ENCODE measurements at places on chromosomes 1 and 21. TPM values are rescaled to one million over a fixed set of nuclear protein-coding genes. Genes with fewer than 3 reads are reported as not detected.

The PPFIA4 gene
- 8.2 TPM for total RNA-seq

The DPT gene
- total RNA-seq: not detected

DNA sequence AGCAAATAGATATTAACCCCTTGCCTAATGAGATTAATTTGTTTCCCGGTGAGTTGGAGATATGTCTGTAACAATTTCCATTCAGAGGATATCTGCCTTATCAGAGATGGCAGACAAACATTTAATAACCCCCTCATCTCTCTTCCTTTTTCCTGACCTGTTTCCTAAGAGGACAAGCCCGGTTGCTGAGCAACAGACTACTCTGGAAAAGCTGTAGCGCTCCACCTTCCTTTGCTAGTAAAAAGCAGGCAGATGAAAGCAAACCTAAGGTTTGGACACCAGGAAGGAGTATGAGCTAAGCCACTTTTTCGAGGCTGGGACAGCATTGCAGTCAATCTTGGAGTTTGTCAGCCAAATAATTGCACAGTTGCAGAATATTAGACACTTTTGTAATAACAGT lies 82.4 kb downstream of the RGS21 start:
- DNase-seq: no peak

DNA sequence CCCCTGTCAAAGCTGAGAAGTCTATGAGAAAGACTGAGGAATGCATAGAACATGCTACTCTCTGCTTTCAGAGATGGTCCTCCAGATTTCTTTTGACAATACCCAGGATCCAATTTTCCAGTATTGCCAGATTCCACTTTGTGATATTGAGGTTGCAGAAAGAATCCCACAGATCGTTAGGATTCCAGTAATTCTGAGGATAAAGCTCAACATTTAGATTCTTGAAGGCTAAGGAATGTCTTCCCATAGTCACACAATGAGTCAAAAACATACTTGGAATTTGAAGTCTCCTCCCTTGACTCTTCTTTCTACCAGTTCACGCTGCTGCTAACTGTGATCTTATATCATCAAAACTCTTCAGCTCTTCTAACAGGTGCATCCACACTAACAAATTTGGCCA lies 57.1 kb downstream of the TNFSF18 start:
- DNase-seq: no peak

- no peak for DNase-seq
Observed at GRCh38 chr1:71843012-71843411, 439.3 kb downstream of the NEGR1 start.

DNA sequence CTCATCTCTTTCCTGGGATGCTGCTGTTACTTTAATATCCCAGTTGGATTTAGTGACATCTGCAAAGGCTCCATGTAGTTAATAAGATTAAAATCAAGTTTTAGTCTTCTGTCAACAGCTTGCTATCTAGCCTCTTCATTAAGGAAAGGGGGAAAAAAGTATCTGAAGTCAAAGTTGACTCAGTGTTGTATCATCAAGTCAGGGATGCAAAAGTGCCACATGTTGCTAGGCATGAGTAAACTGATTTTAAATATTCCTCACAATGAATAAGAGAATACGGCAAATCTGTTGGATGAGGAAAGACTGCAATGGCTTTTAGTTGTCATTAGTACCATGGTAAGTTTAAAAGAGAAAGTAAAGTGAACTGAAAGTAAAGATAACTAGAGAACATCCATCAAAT lies 383.2 kb upstream of the ZRANB2 start:
- peak; percentile 0 for DNase-seq

The FDPS gene
- 180 TPM for total RNA-seq

GRCh38 chr1:201108614-201109013 lies 3.6 kb downstream of the CACNA1S start:
- no peak for DNase-seq

DNA sequence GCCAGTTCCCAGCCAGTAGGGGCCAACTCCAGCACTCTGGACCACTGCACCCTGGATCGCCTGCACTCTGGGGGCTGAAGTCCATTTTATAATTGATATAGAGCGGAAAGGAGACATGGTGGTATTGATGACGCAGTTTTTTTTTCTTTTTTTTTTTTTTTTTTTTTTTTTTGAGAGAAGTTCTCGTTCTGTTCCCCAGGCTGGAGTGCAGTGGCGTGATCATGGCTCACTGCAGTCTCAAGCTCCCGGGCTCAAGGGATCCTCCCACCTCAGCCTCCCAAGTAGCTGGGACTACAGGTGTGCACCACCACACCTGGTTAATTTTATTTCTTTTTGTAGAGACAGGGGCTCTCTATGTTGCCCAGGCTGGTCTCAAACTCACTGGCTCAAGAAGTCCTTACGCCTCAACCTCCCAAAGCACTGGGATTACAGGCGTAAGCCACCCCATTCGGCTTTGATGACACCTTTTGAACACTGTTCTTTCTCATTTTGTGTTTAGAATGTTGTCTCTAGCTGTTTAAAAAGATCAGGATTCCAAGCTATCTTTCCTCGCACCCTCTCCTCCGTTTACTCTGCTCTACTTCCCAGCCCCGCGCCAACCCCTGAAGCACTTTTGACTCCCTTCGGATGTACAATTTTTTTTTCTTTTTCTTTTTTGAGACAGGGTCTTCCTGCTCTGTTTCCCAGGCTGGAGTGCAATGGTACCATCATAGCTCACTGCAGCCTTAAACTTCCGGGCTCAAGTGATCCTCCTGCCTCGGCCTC lies 960 bp downstream of the MX2 start:
- no peak for DNase-seq

GRCh38 chr1:26537951-26538352 lies 8.4 kb downstream of the RPS6KA1 start:
- DNase-seq: peak; percentile 59

The COL16A1 gene
- total RNA-seq: 121 TPM

The PLD5 gene
- 6.5 TPM for total RNA-seq

The CYP4X1 gene
- not detected for total RNA-seq

GRCh38 chr1:36350659-36351226 lies 27.3 kb upstream of the EVA1B start:
- DNase-seq: peak; percentile 74

DNA sequence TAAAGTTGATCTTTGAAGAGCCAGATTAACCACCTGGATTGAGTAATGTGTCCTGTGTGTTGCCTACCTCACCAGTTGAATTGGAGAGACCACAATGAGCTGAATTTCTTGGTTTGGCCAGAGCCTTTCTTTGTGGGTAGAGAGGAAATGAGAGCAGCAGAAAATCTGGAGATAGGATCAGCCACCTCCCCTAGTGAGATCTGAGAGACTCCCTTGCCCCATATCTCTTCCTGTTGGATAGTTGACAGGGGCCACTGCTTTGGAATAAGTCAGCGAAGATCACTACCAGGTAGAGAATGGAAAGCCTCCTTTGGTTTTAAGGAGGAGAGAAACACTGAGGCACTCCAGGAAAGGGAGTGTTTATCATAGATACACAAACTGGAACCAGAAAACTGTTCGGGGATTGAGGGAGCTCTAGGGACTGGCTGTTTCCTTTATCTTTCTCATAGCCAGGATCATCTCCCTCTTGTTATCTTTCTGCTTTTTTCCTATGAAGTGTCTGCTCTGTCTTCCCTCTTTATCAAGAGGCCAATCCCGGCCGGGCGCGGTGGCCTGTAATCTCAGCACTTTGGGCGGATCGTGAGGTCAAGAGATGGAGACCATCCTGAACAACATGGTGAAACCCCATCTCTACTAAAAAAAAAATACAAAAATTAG lies 21.3 kb upstream of the ZNF326 start:
- DNase-seq: no peak

The ERRFI1 gene
- total RNA-seq: 38.8 TPM

The LSS gene
- total RNA-seq: 126 TPM

- DNase-seq: no peak
Observed at GRCh38 chr1:119714583-119714982, 2.8 kb downstream of the PHGDH start.

DNA sequence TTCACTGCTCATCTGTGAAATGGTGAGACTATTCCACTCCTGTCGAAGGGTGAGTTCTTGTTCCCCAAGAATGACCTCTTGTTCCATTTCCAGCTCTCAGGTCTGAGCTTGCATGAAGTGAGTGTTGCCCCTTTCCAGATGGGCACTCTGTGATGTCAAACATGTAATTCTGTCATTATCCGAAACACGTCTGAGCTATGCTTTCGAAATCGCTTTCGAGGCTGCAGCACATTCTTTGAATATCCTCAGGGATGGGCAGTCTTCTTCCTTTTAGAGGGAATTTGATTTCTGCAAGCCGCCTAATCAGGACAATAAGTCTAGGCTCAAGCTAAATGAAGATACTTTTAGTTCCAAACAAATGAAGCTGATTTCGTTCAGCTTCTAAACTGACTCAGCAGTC lies 15.1 kb downstream of the NFASC start:
- DNase-seq: peak; percentile 75

The ADARB1 gene
- 34.3 TPM for total RNA-seq

DNA sequence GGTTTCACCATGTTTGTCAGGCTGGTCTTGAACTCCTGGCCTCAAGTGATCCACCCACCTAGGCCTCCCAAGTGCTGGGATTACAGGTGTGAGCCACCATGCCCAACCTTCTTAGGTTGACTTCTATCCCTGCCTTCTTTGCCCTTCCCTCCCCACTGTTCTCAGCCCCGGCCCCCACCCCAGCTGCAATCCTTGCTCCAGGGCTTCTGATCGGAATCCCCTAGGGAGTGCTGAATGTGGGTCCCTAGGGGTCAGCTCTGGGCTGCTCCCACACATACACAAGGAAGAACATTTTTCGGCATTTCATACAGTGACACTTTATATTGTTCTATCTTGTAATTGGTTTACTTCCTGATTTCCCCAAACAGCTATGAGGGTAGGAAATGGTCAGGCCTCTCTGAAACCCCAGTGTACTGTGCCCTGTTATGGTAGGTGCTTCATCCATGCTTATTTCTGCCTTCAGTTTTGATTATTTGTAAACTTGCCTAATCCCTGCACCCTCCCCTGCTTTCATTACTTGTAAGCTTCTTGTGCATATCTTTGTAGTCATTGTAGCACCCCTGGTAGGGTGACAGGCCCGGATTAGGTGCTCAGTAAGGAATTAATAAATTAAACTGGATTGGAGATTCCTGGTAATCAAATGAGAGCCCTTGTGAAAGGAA lies 5.8 kb upstream of the SRP9 start:
- no peak for DNase-seq

DNA sequence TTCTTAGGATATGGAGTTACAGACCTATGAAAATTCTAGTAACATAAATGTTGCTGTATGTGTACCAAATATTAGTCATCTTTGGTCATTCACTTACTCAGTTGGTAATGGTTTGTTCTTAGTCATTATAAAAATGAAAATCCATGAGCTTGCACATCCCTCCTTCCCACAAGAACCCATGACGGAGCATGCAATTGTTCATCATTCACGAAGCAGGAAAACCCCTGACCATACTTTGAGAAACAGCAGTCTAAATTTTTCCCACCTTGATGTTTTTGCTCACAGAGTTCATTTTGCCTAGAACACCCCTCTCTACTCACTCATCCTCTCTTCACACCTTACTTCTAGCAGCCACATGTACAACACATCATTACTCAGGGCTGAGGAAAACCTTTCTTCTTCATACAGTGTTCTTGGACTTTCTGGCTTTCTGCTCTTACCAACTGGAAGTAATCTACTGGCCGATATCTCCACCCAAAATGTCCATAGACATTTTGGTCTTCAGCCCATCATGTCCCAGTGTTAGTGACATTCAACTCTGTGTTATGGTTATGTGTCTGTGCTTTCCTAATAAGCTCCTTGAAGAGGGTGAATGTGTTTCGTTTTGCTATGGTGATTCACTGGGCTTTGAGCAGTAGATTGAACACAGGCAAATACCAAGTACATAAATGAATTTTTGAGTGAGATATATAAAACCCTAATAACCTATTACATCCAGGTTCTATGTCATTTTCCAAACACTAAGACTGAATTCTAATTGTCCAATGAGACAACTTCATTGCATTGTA lies 189.9 kb downstream of the ZC3H11B start:
- peak; percentile 12 for DNase-seq

The ACKR1 gene
- total RNA-seq: not detected

DNA sequence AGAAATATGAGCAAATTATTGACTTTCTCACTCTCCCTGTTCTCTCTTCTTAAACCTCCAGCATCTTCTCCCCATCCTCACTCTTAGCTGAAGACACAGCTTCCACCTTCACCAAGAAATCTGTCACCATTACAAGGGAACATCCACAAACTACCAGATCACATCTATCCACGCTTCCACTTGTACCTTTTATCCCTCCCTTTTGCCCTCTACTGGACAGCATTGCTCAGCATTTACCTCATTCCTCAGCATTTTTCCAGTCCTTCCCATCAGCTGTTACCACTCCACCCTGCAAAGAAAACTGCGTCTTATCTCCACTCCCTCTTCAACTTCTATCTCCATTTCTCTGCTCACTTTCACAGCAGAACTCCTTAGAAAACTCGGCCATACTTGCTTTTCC lies 42.6 kb downstream of the KCNJ6 start:
- DNase-seq: no peak

GRCh38 chr1:112540226-112540794 lies 31.5 kb downstream of the WNT2B start:
- DNase-seq: no peak

The WLS gene
- total RNA-seq: 93.9 TPM

DNA sequence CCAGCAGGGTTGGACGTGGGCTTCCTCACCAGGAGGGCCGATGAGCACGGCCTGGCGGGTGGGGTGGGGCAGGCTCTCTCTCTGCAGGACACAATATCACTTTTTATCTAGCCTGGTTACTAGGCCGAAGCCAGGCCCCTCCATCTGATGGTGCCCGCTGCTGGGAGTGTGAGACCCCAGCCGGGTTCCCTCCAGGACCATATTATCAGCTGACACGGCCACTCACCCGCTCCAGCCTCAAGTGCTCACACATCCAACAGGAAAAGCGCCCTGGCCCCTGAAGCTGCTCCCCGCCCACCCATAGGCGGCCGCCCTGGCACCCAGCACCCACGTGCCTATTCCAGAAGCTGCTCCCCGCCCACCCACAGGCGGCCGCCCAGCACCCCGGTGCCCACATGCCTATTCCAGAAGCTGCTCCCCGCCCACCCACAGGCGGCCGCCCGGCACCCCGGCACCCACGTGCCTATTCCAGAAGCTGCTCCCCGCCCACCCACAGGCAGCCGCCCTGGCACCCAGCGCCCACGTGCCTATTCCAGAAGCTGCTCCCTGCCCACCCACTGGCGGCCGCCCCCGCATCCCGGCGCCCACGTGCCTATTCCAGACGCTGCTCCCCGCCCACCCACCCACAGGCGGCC lies 5.0 kb downstream of the SLC19A1 start:
- no peak for DNase-seq

The TUT4 gene
- total RNA-seq: 30.5 TPM
